ENCODE measurements at places on chromosomes 16 and 17. TPM values are rescaled to one million over a fixed set of nuclear protein-coding genes. Genes with fewer than 3 reads are reported as not detected.

- DNase-seq: no peak
These were observed 5.5 kb upstream of the SMG1 start for GRCh38 chr16:18931756-18932155.

- DNase-seq: no peak
These were observed 14.1 kb downstream of the ZFP3 start for GRCh38 chr17:5092218-5093010.

DNA sequence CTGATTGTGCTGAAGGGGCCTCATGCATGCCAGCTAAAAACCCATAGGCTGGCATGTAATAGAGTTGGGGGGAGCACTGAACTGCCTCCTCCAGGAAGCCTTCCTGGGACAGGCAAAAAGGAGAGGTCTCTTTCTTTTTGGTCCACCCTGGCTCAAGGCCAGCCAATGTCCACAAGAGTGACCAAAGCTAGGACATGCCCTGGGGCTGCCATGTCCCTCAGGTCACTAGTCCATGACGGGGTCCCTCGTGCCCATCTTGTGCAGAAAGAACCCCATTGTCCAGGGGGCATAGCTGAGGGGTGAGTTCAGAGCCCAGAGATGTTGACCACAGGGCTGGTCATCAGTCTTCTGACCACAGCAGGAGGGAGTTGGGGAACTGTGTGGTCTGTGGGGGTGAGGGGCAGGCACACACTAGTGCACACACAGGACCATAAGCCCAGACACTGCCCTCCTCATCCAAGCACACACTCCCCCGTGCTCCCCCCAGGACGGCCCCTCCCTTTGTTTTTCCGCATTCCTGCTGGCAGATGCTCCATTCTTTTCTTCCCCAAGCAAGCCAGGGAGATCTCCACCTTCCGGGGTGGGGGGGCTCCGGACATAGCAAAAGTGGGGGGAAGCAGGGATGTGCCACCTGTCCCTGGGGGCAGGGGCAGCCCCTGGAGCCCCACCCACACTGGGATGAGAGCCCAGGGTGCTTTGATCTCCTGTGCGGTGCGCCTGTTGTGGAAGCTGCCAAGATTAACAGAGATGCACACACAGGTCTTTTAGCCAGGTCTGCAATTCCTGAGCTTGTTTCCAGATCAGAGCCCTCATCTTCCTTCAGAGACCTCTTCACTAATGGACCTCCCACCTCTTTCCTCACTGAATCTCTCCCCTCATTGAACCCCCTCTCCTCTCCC is 25.2 kb upstream of the PHB1 start:
- DNase-seq: no peak

GRCh38 chr16:49458656-49459445 is 85.2 kb downstream of the C16orf78 start:
- no peak for DNase-seq

GRCh38 chr17:75114552-75115314 is 5.0 kb downstream of the ARMC7 start:
- peak; percentile 60 for DNase-seq

The SLC2A4 gene
- 0.50 TPM for total RNA-seq

The RNF43 gene
- total RNA-seq: not detected

All from natural killer cell treated with Interleukin-12 subunit alpha and Interleukin-12 subunit beta and Interleukin-15 and Interleukin-18, amount 100 ng/mL, for 72 hours (primary cell).